Activated T-cell treated with anti-CD3 and anti-CD28 coated beads, Interleukin-2, amount 50 U/mL, for 72 hours (primary cell): ENCODE measurements at places on chromosomes 2 and 18. TPM values are rescaled to one million over a fixed set of nuclear protein-coding genes. Genes with fewer than 3 reads are reported as not detected.

- peak; percentile 62 for DNase-seq
Measured at GRCh38 chr2:118881490-118882129, 34.2 kb upstream of the EN1 start.

- no peak for DNase-seq
Measured at GRCh38 chr2:60873381-60873780, 8.0 kb upstream of the REL start.

- DNase-seq, result no peak
Measured at GRCh38 chr18:74945774-74946545, 263.0 kb downstream of the PTGR3 start.

GRCh38 chr18:49052891-49053644 is 102.3 kb upstream of the SMAD7 start:
- DNase-seq, result no peak

GRCh38 chr2:41698678-41699422 is 349.0 kb upstream of the PKDCC start:
- DNase-seq, result peak; percentile 4

DNA sequence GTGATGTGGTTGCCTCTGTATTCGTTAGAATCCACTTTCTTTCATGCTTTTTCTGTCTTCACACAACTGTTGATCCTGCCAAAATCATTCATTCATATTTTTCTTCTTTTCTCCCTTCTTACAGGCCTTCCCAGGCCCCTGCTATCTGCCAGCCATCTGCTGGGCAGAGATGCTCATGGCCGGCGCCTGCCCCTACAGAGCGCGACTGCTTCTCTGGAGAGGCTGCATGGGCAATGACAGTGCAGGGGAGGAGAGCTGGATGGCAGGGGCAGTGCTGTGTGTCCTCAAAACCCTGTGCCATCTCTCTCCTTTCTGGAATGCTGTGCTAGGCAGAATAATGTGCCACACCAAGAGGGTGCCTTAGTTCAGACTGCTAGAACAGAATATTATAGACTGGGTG is 125.2 kb downstream of the INHBB start:
- DNase-seq, result no peak

DNA sequence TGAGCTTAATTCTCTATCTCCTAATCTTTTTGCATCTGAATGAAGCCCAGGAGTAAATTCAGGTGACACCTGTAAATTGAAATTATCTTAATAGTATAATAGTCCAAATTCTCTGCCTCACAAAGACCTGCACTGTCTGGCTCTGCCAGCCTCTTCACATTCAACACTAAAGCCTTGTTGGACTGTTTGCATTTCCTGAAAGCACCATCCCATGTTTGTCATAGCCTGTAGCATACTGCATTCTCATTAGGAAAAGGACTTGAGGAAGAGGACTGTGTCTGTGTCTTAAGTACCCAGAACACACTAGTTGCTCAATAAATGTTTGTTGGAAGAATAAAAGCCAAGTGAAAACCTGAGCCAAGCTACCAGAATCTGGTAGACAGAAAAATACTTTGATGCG is 42.9 kb upstream of the GRHL1 start:
- no peak for DNase-seq

DNA sequence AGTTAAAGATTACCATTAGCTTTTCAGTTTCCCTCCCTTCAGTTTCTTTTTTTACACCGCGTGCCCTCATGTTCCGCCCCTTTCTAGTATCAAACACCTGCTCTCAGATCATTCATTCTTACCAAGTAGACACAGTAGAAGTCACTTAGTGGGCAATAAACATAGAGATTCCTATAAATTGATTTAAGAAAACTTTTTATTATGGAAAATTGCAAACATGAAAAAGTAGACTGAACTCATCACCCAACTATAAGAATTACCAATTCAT is 21.2 kb upstream of the CNRIP1 start:
- no peak for DNase-seq

DNA sequence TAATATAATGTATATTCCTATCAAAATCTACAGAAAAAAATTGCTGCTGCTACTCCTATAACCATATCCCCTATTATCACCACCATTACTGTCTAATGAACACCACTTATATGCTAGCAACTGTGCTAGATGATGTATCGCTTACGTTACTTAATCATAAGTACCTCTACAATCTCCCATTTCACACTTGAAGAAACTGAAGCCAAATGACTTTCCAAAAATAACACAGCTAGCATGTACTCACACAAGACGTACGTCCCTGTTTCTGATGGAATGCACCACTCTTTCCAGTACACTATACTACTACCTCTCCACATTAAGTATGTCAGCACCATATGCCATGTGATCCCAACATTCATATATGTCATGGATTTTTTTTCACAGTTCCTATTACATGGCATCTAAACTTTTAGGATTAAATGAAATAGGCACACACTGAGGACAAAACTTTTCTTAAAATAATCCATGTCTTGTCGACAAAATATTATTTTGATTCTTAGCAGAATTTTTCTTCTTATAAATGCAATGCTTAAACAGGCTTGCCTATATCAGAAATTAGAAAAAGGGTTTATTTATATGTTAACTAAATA is 112.8 kb downstream of the NBAS start:
- no peak for DNase-seq

- DNase-seq, result no peak
Measured at GRCh38 chr2:234203135-234203984, 152.9 kb downstream of the SPP2 start.

DNA sequence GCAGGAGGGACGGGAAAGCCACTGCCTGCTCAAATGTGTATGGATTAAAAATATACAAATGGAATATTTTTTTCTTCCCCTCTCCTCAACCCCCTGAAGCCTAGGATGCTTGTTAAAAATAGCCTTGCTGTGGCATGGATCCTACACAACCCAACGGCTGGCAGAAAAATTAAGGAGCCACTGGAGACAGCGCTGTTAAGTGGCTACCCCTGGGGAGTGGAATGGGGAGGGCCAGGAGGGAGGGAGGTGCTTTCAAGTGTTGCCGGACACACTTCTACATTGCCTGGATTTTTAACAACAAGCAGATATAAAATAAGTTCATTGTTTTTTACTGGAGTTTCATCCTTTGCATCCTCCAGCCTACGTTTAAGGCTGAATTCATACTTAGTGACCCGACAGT is 66.6 kb downstream of the ZBTB7C start:
- DNase-seq, result no peak

DNA sequence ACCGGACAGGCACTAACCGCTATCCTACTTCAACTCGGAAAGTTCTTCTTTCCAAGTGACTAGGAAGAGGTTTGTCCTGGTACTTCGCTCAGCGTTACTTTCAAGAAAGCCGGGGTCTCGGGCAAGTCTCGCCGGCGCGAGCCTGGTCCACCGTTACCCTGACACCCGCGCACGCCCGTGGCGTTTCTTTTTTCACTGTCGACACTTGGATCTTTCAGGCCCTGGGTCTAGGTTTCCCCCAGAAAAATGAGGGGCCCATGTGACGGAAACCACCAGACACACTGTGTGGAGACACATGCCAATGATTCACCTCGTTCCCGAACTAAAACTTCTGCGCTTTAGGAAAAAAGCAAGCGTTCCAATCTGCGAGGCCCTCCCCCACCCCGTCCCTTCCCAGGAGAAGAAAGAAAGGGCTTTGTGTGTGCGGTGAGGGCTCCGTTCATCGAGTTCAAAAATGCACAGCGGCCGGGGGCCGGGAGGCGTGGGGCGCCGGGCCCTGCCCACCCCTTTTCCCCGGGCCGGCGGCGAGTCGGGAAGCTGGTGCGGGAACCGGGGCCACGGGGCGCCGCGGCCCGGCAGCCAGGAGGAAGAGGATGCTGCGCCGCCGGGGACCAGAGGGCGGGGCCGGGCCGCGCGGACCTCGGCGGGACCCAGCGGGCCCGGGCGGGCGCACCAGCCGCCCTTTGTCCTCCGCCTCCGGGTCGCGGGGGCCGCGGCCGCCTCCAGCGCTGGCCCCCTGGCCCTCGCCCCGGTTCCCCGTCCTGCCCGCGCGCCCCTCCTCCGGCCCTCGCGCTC is 2.6 kb downstream of the ZNF521 start:
- peak; percentile 4 for DNase-seq

DNA sequence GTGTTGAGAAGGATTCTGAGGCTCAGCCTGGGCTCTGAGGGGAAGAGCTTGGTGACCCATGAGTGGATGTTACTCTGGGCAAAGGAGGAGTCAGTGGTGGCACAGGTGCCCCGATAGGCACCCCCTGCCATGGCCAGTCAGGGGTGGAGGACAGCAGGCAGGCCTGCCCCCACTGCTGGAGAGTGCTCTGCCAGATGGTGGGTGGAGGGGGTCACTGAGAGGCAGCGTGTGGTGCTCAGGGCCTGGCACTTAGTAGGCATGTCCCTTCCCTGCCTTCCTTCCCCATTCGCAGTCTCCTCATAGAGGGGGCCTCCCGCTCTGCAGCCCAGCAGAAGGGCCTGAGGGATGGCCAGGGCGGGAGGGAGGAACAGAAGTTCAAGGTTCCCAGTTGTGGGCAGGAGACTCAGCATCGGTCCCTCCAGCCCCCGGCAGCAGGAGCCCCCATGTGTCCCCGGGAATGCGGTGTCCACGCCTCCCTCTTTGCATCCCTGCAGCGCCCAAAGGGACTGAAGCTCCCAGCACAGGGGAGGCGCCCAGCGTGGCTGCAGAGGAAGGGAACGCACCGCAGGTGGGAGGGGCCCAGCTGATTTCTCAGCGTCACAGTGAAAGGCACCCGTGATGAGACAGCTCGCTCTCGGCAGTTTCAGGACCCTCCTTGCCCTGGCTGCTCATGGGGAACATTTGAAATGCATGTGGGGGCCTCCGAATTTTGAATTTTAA is 5.7 kb upstream of the SNED1 start:
- no peak for DNase-seq

GRCh38 chr2:33365264-33365970 is 111.0 kb upstream of the RASGRP3 start:
- DNase-seq, result no peak

GRCh38 chr2:229586012-229586411 is 128.3 kb downstream of the DNER start:
- no peak for DNase-seq

DNA sequence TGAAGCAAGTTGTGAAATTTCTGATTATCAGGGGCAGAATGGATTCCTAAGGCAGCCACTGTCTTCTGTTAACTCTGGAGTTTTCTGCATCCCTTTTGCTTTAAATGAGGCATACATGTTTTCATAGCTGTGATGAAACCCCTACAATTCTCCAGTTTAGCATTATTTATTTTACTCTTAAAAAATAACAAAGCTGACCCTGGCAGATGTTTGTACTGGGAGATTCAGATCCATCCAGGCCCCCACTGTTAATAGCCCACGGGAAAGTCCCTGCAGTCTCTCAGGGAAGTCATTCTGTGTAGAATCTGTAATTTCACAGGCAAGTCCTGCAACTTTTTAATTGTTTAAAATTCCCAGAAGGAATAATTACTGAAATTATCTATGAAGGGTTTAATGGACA is 353 bp upstream of the SULT1C4 start:
- DNase-seq, result no peak

DNA sequence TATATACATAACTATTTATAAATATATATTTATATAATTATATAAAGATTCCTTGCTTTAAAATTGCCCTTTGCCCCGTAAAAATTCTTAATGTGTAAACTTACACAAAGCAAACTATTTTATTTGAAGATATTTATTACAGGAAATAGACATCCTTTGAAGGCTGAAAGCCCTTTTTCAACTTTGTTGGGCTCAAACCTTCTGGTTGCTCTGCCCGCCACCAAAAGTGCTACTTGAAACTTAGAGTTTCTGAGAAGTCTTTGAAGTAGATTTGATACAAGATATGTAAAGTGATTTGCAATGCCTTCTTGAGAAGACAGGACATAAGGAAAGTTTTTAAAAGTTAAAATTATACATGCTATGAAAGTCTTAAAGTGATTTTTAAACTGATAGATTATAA is 36.6 kb upstream of the METAP1D start:
- DNase-seq, result no peak

DNA sequence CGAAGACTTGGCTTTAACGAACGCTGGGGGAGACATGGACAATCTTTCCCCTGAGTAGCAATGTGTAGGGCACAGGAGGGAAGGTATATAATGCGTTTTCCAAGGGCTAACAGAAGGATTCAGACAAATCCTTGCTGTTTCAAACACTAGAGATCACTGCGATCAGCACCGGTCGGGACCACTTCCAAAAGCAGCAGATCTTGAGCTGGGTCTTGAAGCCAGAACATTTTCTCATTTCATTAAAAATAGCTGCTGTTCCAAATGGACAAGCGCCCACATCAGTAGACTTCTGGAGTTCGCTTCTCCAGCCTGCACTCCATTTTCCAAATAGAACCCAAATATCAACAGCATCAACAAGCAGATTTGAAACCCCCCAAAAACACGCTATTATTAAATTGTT is 65.1 kb upstream of the MAPRE2 start:
- DNase-seq, result no peak

GRCh38 chr18:5874336-5874735 is 21.0 kb downstream of the TMEM200C start:
- no peak for DNase-seq

DNA sequence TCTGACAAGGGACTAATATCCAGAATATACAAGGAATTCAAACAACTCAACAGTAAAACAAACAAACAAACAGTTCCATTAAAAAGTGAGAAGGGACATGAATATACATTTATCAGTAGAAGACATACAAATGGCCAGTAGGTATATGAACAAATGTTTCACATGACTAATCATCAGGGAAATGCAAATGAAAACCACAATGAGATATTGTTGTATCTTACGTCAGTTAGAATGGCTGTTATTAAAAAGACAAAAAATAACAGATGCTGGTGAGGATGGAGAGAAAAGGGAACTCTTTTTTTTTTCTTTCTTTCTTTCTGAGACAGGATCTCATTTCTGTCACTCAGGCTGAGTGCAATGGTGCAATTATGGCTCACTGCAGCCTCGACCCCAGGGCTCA is 175.5 kb downstream of the CAMKMT start:
- DNase-seq, result no peak

- DNase-seq, result no peak
Measured at GRCh38 chr2:139360654-139361053, 580.5 kb upstream of the NXPH2 start.

DNA sequence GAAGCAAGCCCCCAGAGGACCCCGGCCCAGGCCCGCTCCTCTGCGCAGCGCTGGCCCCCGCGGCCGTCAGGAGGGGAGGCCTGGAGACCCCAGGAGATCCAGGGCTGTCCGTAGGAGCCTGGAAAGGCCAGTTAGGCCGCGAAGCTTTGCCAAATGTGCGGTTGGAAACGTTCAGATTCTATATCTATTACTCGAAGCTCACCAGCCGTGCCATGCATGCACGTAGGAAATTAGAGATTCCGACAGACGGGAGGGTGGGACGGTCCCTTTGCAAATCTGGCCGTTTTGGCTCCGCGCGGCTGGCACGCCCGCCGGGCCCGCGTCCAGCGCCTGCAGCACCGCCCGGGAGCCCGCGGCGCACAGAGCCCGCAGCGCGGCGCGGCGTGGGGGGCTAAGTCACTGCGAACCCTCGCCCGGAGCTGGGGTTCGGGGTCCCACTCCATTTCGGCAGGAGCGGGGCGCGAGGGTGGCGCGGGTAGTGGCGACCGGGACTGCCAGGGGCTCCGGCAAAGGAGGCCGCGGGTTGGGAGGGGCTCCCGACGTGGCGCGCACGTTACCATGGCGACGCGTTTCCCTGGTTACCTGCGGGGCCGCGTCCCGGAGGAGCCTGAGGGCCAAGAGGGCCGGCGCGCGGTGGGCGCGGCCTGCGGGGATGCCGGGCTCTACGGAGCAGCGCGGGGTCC is 488.6 kb upstream of the SMIM21 start:
- no peak for DNase-seq

Gene ALK
- total RNA-seq, result 0.25 TPM

Gene EFR3B
- total RNA-seq, result 0.93 TPM

Gene PAIP2B
- total RNA-seq, result 3.1 TPM

Gene EVX2
- total RNA-seq, result not detected

Gene ATP6V1B1
- not detected for total RNA-seq

Gene UPP2
- not detected for total RNA-seq

Gene RIT2
- not detected for total RNA-seq

Gene OTOS
- total RNA-seq, result not detected

Gene SPR
- 1.9 TPM for total RNA-seq

Gene CPLX4
- not detected for total RNA-seq

Gene ADAM17
- 22.9 TPM for total RNA-seq
